ENCODE measurements at places on chromosomes 7 and 10. TPM values are rescaled to one million over a fixed set of nuclear protein-coding genes. Genes with fewer than 3 reads are reported as not detected.
A peak's percentile ranks its signal among the peaks of the same experiment; 100 is the strongest.

The CLRN3 gene
- not detected for total RNA-seq

The AS3MT gene
- not detected for total RNA-seq

The ACTR3C gene
- total RNA-seq: 6.6 TPM

The LRRD1 gene
- not detected for total RNA-seq

The INSYN2A gene
- not detected for total RNA-seq

The FBXL13 gene
- 0.62 TPM for total RNA-seq

The GATA3 gene
- 48.9 TPM for total RNA-seq

The ITGA8 gene
- not detected for total RNA-seq

The STOX1 gene
- 0.39 TPM for total RNA-seq

The SPDYE5 gene
- not detected for total RNA-seq

The MMS19 gene
- total RNA-seq: 89.3 TPM

GRCh38 chr7:94045581-94045980 lies 41.4 kb upstream of the BET1 start:
- no peaks in the 10 kb centered on the region for H3K27me3 ChIP-seq
- no peak overlapping the region for H3K4me3 ChIP-seq
- H3K27ac ChIP-seq: no peak overlapping the region
- no peak for DNase-seq

DNA sequence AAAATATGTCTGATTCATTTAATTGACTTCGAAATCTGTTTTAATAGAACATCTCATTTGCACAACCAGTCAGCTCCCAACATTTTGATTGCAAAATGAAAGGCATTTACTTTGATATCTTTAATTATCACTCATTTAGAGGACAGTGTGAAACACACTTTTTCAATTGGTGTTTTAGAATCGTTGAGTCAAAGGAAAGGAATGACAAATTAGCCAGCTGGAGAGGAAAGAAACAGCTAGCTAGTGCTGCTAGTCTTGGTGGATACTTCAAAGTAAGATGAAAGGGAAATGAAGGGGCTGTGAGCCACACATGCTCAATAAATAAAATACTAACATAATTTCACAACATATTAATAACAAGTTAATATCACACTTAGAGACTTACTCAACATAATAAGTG lies 570.2 kb downstream of the PHTF2 start:
- no peaks in the 10 kb centered on the region for H3K27me3 ChIP-seq
- no peaks in the 10 kb centered on the region for H3K4me1 ChIP-seq
- no peaks in the 10 kb centered on the region for H3K36me3 ChIP-seq

- H3K27ac ChIP-seq: no peak overlapping the region
- H3K4me3 ChIP-seq: no peak overlapping the region
- H3K36me3 ChIP-seq: no peaks in the 10 kb centered on the region
- no peaks in the 10 kb centered on the region for H3K27me3 ChIP-seq
- peaks cover 31% of the 10 kb centered on the region for H3K4me1 ChIP-seq
These were observed 51.3 kb downstream of the PRTFDC1 start for GRCh38 chr10:24900888-24901685.

- H3K4me3 ChIP-seq: no peak overlapping the region
- DNase-seq: no peak
- no peaks in the 10 kb centered on the region for H3K4me1 ChIP-seq
- H3K27me3 ChIP-seq: no peaks in the 10 kb centered on the region
- no peak overlapping the region for H3K27ac ChIP-seq
These were observed 473.1 kb downstream of the NXPH1 start for GRCh38 chr7:8906396-8907075.

- DNase-seq: no peak
- no peaks in the 10 kb centered on the region for H3K36me3 ChIP-seq
- no peak overlapping the region for H3K4me3 ChIP-seq
These were observed 3.7 kb downstream of the WNT2 start for GRCh38 chr7:117319181-117319580.

GRCh38 chr7:92135052-92135889 lies 994 bp upstream of the CYP51A1 start:
- no peaks in the 10 kb centered on the region for H3K27me3 ChIP-seq
- H3K36me3 ChIP-seq: no peaks in the 10 kb centered on the region
- H3K27ac ChIP-seq: peak overlapping the region; percentile 95
- DNase-seq: no peak
- peaks cover 7% of the 10 kb centered on the region for H3K4me1 ChIP-seq
- H3K4me3 ChIP-seq: peak overlapping the region; percentile 89

GRCh38 chr7:117895276-117895675 lies 22.0 kb upstream of the CTTNBP2 start:
- no peak for DNase-seq
- no peak overlapping the region for H3K27ac ChIP-seq
- H3K36me3 ChIP-seq: no peaks in the 10 kb centered on the region
- no peaks in the 10 kb centered on the region for H3K27me3 ChIP-seq
- no peaks in the 10 kb centered on the region for H3K4me1 ChIP-seq

DNA sequence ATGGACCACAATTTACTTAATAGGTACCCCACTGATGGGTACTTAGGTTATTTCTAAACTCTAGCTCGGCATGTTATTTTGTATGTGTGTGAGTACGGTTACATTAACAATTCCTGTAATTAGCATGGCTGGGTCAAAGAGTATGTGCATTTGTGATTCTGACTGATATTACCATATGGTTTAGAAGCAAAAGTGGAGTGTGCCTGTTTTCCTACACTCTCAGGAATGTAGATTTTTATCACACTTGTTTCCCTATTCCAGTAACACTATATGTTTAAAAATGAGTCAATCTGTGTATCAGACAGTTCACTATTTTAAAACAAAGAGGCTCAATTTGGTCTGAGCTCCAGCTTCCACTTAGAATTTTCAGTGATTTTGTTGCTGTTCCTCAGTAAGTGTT lies 44.6 kb upstream of the GSDME start:
- no peak overlapping the region for H3K4me3 ChIP-seq
- H3K36me3 ChIP-seq: peaks cover 28% of the 10 kb centered on the region
- no peaks in the 10 kb centered on the region for H3K4me1 ChIP-seq
- H3K27ac ChIP-seq: no peak overlapping the region

- no peaks in the 10 kb centered on the region for H3K27me3 ChIP-seq
- no peaks in the 10 kb centered on the region for H3K36me3 ChIP-seq
- H3K4me3 ChIP-seq: no peak overlapping the region
- no peak for DNase-seq
These were observed 183.0 kb downstream of the RAPGEF5 start for GRCh38 chr7:22173685-22174573.

GRCh38 chr7:22356010-22356691 lies 803 bp downstream of the RAPGEF5 start:
- H3K4me3 ChIP-seq: no peak overlapping the region
- no peaks in the 10 kb centered on the region for H3K36me3 ChIP-seq
- H3K27ac ChIP-seq: no peak overlapping the region
- H3K27me3 ChIP-seq: no peaks in the 10 kb centered on the region

GRCh38 chr10:106780632-106781031 lies 383.9 kb downstream of the SORCS1 start:
- no peak overlapping the region for H3K4me3 ChIP-seq
- H3K4me1 ChIP-seq: no peaks in the 10 kb centered on the region
- no peak for DNase-seq

DNA sequence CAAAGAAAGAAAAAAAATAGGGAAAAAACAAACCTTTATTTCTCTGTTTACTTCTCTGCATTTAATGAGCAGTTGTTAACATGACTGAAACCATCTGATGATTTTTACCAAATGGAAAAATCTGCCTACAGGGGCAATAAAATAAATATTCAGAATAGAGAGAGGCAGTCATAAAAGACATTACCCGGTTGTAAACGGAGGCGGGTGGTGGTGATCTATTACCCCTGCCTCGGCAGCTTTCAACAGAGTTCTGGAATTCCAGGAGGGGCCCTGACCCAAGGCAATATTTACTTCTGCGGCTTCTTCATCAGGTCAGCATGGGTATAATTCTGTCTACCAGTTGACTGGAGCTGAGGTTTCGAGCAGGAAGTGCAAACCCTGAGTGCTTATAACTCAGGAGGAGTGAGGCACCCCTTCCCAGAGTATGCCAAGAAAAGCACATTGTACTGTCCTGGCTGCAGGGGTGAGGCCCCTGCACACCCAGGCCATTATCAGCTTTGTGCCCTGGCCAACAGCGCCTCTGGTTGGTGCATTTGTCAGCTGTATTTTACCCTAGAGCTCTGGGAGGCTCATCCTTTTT lies 8.2 kb upstream of the CXCL12 start:
- H3K4me1 ChIP-seq: no peaks in the 10 kb centered on the region
- no peak for DNase-seq
- H3K27me3 ChIP-seq: peaks cover 3% of the 10 kb centered on the region

- no peaks in the 10 kb centered on the region for H3K4me1 ChIP-seq
- H3K4me3 ChIP-seq: no peak overlapping the region
- peaks cover 4% of the 10 kb centered on the region for H3K36me3 ChIP-seq
- DNase-seq: no peak
These were observed 97.0 kb downstream of the LARP4B start for GRCh38 chr10:834493-834892.

- H3K27me3 ChIP-seq: no peaks in the 10 kb centered on the region
- no peak overlapping the region for H3K4me3 ChIP-seq
- H3K27ac ChIP-seq: no peak overlapping the region
- H3K36me3 ChIP-seq: no peaks in the 10 kb centered on the region
- H3K4me1 ChIP-seq: no peaks in the 10 kb centered on the region
These were observed 318.8 kb upstream of the IGFBP3 start for GRCh38 chr7:46239846-46240245.

DNA sequence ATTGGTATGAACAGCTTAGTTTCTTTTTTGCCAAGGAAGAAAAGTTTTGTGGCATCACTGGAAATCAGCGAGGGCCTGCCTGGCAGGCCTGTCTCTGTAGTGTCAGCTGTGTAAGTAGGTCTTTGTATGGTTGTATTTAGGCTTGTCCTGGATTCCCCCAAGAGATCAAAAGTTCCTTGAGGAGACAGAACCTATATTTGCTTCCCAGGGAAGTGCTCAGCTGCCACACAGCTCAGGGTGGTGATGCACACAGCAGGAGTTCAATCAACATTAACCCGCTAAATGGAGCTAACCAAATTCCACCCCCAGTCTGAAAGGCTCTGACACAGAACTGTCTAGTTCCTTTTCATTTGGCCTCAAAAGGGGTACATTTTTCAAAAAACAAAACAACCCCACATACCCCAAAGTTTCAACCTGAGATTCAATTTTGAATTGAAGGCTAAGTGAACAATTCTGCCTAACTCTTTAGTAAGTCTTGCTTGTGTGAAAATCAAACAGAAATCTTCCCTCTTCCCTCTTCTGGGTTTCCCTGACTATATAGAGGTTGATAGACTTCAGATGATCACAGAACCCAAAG lies 124.4 kb downstream of the CLEC2L start:
- H3K4me1 ChIP-seq: peaks cover 65% of the 10 kb centered on the region
- no peak overlapping the region for H3K27ac ChIP-seq
- no peaks in the 10 kb centered on the region for H3K36me3 ChIP-seq
- no peaks in the 10 kb centered on the region for H3K27me3 ChIP-seq
- no peak for DNase-seq
